Motor neuron (in vitro differentiated cells): ENCODE measurements at places on chromosomes 5 and 9.

GRCh38 chr5:135185481-135186065 is 151.5 kb upstream of the PITX1 start:
- no peak for ATAC-seq

DNA sequence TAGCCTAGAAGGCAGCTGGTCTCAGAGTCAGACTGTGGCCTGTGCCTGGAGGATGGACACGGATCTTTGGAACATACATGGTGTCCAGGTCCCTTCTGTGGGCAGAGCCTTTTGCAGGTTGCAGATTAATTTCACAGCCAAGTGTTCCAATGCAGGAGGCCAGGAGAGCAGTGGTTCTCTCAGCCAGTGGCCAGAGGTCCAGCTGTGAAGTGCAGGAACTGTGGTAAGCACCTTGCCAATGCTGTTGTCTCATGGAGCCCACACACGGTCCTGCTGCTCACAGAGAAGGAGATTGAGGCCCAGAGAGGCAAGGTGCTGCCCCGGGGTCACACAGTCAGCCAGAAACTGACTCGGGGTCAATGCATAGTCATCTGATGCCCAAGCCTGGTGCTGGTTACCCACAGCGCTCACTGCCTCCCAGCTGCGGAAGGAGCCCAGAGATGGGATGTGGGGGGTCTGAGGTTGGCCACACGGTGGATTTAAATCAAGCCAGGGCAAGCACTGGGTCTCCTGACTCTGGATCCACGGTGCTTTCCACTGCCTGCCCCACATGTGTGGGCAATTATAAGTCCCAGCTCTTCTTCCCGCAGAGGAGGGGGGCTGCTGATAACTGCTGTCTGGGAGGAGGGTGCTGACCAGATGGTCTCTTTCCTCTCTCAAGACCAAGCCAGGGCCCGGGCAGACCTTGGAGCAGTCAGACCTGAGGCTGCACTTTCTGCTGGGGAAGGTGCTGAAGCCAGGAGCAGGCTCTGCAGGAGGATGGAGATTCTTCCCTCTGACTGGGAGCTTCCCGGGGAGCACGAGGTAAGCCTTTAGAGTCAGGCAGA is 2.8 kb downstream of the PDGFRB start:
- no peak for ATAC-seq

DNA sequence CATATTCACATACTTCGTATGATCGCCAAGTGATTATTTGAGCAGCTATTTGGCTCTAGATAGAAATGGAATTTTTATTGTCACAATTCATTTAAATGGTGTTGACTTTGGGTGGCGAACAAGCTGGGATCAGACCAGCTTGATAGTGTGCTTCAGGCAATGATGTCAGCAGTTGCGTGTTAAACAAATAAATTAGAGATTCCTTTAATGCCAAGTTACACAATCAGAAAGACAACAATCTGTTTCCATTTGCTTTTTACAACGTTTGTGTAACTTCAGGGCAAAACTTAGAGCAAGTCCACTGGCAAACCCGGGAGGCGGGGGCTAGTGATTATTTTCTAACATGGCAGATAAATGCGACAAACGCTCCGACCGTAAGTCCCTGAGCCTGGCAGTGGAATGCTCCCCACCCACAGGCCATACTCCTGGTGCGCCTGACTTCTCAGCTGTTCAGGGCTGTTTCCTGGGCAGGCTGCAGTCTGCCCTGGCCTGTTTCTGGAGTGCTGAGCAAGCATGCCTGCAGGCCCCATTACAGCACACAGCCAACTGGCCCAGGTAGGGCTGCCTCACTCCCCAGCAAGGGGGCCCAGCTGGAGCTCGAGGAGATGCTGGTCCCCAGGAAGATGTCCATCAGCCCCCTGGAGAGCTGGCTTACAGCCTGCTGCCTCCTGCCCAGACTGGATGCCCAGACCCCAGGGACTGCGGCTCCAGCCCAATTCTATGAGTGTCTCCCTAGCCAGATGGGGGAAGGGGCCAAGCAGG is 88.7 kb downstream of the BASP1 start:
- ATAC-seq = peak; percentile 94

GRCh38 chr5:113343343-113343742 is 91.4 kb downstream of the TSSK1B start:
- ATAC-seq = no peak

DNA sequence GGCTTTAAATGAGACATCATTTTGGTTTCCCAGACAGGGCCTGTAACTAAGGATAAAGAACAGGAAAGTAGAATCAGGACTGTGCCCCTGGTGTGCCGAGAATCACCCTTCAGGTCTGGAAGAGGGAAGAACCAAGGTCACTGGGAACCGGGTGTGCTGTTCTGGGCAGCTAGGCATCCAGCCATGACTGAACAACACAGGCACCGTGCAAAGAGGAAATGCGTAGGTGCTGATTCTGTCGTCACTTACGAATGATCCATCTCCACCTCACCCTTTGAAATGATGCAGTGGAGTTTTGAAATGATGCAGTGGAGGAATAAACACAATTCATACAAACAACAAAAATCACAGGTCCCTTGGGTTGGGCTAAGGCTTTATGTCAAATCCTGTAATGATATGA is 64.4 kb downstream of the MAP1B start:
- ATAC-seq = no peak

GRCh38 chr5:135140446-135141204 is 106.6 kb upstream of the PITX1 start:
- no peak for ATAC-seq

DNA sequence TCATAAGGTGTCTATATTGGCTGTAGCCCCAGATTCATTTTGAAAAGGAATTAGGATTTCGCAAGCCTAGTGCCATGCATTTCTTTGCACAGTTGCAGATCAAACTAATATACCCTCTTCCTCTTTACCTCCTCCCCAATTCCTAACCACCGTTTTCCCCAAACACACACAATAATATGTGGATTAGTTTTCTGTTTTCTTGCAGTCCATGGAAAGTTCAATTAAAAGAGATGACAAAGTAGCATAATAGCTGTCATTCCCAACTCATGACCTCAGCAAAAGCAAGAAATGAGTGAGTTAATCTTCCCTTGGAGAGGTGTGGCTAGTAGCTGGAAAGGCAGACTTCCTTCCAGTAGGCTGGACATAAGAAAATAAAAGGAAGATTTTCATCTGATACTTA is 349.1 kb downstream of the TMEM232 start:
- ATAC-seq = no peak

DNA sequence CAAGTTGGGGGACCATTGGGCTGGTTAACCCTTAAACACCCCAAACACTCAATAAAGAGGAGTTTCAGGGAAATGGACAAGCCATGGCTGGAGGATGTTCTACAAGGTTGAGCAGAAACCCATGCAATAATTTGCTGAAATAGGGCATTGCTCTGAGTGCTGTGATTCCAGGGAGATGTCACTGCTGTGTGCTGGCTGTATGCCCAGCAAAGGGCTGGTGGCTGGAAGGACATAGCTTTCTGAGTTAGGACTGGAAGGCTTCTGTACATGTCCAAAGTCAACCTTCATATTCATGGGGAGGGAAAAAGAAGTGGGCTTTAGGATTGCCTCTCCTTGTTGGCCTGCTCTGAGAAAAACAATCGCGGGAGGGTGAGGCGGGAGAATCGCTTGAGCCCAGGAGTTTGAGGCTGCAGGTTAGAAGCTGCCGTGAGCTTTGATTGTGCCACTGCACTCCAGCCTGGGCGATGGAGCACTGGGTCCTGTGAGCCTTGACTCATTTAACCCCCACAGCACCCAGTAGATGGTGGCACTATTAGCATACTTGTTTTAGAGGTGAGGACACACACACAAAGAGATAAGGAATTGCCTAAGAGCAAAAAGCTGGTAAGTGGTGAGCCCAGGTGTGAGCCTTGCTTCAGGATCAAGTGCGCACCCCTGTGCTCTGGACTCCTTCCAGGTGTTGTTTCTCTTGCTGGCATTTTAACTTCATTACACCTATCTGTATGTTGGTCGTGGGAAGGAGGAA is 20.4 kb downstream of the IL12B start:
- ATAC-seq = no peak
